Midbrain (tissue), 1 donor: ENCODE measurements at places on chromosomes 5 and 9.

- no peak for DNase-seq
Measured at GRCh38 chr5:154205441-154206117, 15.0 kb downstream of the GALNT10 start.

GRCh38 chr5:120518581-120518980 lies 54.5 kb downstream of the PRR16 start:
- no peak for DNase-seq

DNA sequence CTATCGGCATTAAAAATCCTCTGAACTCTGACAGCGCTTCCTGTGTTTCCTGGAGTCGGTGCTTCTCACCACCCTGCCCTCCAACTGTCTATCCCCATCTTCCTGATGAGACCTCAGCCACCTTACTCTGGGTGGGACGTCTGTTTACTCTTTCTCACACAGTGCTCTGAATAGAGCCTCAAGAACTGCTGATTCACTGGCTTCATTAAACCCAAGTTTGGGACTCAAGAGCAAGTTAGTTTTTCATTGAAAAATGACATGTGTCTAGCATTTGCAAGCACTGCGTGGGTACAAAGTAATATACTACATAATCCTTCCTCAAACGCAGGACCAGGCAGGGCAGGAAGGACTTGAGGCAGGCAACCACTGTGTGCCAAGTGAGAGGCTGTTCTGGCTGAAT lies 49.5 kb downstream of the DAP start:
- no peak for DNase-seq

- peak; percentile 79 for DNase-seq
Measured at GRCh38 chr5:134905246-134905996, 490 bp downstream of the PCBD2 start.

GRCh38 chr5:104594850-104595249 lies 1032.3 kb upstream of the NUDT12 start:
- no peak for DNase-seq

DNA sequence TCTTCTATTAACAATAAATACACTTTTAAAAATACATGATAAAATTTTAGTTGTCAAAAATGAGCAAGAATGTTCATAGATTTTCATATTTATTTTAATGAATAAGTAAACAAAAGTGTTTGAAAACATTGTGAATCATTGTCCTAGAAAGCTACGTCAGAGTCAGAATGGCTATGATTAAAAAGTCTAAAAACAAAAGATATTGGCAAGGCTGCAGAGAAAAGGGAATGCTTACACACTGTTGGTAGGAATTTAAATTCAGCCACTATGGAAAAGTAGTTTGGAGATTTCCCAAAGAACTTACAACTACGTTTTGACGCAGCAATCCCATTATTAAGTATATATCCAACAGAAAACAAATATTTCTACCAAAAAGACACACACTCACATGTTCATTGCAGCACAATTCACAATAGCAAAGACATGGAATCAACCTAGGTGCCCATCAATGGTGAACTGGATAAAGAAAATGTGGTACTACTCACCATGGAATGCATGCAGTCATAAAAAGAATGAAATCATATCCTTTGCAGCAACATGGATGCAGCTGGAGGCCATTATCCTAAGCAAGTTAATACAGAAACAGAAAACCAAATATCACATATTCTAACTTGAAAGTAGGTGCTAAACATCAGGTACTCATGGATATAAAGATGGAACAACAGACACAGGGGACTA lies 49.2 kb upstream of the FBXL17 start:
- DNase-seq: no peak

GRCh38 chr5:165334201-165334600 lies 1828.8 kb downstream of the MAT2B start:
- DNase-seq: no peak

GRCh38 chr9:107721705-107722245 lies 232.2 kb upstream of the KLF4 start:
- DNase-seq: no peak

- no peak for DNase-seq
Measured at GRCh38 chr5:122844136-122844909, 1.1 kb upstream of the SNX24 start.

- DNase-seq: no peak
Measured at GRCh38 chr5:28110781-28111180, 1072.4 kb upstream of the CDH9 start.

DNA sequence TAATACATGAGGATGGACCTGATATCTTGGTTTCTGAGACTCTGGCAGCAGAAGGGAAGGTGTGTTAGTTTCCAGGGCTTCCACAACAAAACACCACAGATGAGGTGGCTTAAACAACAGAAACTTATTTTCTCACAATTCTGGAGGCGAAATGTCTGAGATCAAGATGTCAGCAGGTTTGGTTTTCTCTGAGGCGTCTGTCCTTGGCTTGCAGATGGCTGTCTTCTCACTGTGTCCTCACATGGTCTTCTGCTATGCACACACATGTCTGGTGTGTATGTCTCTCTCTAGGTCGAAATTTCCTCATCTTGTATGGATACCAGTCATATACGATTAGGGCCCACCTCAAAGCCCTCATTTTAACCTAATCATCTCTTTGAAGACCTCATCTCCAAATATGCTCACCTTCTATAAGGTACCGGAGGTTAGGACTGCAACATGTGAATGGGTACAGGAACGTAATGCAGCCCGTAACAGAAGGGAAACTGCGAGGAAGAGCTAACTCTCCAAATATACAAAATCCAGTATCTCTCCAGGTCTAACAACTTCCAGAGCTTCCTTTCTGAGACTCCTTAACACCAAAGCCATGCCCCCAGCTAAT lies 139.8 kb upstream of the SMARCA2 start:
- DNase-seq: no peak

- DNase-seq: no peak
Measured at GRCh38 chr9:106800701-106801270, 62.2 kb upstream of the ZNF462 start.

GRCh38 chr9:16032799-16033198 lies 480.0 kb downstream of the CCDC171 start:
- DNase-seq: no peak

DNA sequence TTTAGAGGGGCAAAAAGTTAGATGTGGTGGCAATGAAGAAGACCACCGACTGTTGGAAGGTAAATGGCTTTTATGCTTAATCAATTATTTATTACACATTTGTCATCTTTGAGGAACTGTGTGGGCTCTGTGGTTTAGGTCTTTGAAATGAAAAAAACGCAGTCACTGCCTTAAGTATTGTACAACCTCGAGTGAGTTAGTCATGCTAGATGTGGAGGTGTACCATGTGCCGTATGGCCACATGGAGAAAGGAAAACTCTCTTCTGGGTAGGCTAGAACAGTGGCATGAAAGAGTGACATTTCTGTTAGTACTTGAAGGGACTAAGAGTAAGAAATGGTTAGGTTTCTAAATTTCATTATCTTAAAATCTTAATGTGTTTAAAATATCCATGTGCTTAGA lies 166.1 kb downstream of the HACD4 start:
- DNase-seq: no peak

- no peak for DNase-seq
Measured at GRCh38 chr5:137329586-137330296, 169.4 kb downstream of the SPOCK1 start.

- peak; percentile 72 for DNase-seq
Measured at GRCh38 chr9:127921557-127922120, 4.8 kb upstream of the ST6GALNAC4 start.

- DNase-seq: no peak
Measured at GRCh38 chr9:78356634-78357033, 59.7 kb downstream of the PSAT1 start.

- no peak for DNase-seq
Measured at GRCh38 chr5:759111-759751, 25.3 kb downstream of the ZDHHC11B start.

- no peak for DNase-seq
Measured at GRCh38 chr9:137221506-137222111, 431 bp downstream of the RNF208 start.

DNA sequence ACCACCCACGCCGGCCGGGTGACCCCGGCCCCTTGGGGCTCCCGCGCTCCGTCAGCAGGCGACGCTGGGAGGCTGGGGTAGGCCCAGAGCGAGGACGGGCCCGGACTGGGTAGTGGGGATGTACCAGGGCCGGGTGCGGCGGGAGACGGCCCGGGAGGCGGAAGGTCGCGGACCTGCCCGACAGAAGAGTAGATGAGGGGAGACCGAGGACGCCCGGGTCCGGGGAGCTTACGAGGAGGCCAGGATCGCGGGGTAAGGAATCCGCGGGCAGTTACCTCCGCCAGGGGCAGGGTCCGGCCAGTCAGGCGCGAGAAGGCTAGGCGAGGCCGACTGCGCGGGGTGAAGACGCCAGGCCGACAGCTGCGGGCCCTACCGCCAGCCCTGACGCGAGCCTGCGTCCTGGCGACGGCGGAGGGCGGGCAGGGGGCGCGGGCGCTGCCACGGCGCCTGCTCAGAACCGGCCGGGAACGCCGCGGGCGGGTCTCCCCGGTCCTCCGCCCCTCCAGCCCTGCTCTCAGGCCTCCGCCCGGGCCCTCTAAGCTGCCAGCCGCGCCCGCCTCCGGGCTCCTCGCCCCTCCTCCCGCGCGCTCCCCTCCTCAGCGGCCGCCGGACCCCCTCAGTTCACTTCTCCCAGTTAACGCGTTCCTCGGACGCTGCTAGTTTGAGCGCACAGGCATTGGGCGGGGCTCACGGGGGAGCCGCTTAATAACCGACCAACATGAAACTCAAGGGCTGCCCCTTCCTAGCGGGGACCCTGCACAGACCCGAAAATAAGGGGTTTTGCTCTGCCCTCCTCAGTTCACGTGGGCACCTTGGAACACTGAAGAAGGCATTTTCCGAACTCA lies at the start of gene CPLANE1:
Gene CPLANE1, minus strand, starts transcription at position 407 of the 845 bp plus-strand sequence. CDS start 1,678 bp downstream, outside the sequence.
- peak; percentile 82 for DNase-seq

DNA sequence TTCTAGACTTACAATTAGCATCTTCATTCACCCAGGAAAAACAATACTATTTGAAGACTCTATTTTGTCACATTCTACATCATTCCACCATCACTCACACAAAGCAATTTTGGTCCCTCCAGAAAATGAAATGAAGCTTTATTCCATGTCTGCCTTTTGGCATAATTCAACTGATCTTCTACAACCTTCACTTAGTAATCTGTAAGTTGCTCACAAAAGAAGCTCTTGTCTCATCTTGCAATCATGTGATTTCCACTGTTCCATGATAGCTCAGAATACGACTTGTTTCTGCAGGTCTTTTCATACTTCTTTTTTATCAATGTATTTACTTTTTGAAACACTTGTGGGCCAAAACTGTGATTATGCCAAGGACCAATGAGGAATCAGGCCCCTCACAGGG lies 261.9 kb upstream of the NR4A3 start:
- DNase-seq: no peak

GRCh38 chr5:96067894-96068614 lies 106.4 kb upstream of the ELL2 start:
- DNase-seq: no peak

GRCh38 chr9:107557236-107557990 lies 67.8 kb upstream of the KLF4 start:
- no peak for DNase-seq

GRCh38 chr9:113274474-113275156 lies 757 bp downstream of the CDC26 start:
- DNase-seq: peak; percentile 70

DNA sequence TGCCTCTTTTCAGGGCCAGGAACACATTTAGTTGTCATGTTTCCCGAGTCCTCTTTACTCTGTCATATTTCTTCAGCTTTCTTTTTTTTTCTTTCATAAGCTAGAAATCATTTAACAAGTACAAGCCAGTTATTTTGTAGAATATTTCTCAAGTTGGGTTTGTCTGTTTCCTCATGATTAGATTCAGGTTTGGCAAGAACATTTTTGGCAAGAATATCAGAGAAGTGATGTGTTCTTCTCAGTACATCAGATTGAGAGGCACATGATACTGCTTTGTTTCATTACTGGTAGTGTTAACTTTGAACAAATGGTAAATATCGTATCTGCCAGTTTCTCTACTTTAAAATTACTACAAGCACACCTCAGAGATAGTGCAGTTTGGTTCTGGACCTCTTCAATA lies 45.1 kb downstream of the PCSK5 start:
- no peak for DNase-seq
